ENCODE measurements at places on chromosomes 2 and 18.

DNA sequence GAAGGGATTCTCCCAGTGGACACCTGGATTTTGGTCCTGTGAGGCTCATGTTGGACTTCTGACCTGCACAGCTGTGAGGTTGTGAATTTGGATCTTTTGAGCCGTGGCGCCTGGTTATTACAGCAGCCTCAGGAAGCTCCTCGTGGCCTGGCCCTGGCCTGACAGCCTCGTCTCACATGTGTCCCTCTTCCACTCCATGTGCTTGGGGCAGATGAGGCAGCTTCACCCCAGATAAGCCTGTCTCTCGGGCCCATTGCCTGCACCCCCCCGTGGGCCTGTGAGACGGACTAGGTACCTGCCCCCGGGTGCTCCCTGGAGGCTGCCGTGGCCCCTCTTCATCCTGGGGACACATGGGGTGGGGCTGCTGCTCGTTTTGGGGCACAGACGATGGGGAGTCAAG lies 51.2 kb downstream of the CTDP1 start:
- DNase-seq: no peak

GRCh38 chr2:241768850-241769249 lies 7.8 kb upstream of the GAL3ST2 start:
- DNase-seq: no peak

GRCh38 chr2:176135035-176135440 lies 5.5 kb downstream of the HOXD8 start:
- no peak for DNase-seq

- DNase-seq: no peak
Observed at GRCh38 chr2:224847381-224847780, 131.2 kb upstream of the CCDC195 start.

DNA sequence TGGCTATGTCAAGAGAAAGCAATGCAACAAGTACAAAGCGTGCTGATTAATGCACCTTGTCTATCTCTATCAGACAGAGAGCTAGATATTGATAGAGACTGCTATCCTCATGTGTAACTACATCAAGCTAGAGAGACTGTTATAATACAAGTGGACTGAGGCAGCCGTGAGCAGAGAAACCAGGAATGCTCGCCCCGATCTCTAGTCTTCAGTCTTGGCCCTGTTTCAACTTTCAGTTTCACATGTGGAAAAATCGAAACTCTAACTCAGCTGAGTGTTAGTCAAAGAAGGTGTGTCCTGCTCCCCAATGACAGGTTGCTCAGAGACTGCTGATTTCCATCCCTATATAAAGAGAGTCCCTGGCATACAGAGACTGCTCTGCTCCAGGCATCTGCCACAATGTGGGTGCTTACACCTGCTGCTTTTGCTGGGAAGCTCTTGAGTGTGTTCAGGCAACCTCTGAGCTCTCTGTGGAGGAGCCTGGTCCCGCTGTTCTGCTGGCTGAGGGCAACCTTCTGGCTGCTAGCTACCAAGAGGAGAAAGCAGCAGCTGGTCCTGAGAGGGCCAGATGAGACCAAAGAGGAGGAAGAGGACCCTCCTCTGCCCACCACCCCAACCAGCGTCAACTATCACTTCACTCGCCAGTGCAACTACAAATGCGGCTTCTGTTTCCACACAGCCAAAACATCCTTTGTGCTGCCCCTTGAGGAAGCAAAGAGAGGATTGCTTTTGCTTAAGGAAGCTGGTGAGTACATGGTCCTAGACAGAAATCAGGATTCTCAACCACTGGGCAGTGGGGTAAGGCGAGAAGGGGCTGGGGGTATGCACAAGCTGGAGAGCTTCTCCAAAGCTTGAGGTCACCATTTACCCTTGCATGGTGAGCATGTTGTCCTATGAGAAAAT lies at the start of gene RSAD2:
RSAD2 (plus strand) TSS at position 376 of the 903 bp plus-strand sequence; CDS start at position 400, 24 bp downstream.
- peak; percentile 75 for DNase-seq

- no peak for DNase-seq
Observed at GRCh38 chr18:48949050-48949605, 1.6 kb downstream of the SMAD7 start.

DNA sequence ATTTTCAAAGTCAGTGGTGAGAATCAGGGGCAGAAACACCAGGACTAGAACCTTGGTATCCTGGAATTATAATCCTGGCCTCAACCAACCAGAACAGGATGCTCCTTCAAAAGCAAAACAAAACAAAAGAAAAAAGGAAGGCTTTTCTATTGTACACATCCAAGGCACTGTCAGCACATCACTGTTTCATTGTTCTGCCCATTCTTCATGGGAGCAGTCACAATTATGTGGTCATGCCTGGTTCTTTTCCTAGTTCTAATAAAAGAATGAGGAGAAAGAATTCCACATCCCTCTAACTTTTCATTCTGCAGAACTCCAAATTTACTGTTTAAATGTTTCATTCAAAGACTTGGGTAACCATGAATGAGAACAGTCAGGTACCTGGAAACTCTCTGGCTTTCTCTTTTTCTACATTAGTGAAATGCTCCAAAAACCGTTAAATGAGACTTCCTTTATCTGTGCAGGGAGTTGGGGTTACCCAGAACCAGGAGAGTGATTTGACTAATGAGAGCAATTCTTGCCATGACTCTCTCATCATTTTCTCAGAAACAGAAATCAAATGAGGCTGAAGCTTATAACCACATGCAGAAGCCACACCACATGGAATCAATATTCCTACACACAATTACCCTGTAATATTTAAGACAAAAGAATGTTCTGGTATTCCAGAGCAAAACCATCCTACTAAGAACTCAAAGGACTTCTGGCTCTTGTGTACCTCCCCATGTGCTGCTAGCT lies 110.9 kb upstream of the CCDC150 start:
- no peak for DNase-seq

- DNase-seq: no peak
Observed at GRCh38 chr2:106812383-106812782, 73.6 kb downstream of the ST6GAL2 start.

DNA sequence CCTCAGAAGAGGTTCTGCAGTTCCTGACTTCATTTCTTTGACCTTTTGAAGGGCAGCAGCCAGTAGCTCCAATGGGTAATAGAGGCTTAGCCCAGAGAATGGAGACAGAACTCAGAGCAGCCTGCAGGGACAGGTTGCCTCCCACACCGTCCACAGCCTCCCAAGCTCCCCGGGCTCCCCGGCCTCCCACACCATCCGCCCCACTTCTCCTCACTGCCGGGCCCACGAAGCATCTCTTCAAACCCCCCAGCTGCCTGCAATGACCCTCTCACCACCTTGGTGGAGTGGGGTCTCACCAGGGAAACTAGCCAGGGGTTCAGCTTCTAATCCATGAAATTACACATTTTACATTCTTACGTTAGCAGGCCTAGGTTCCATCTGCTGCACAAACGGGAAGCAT lies 652.0 kb upstream of the SALL3 start:
- DNase-seq: no peak

- no peak for DNase-seq
Observed at GRCh38 chr18:41751161-41751560, 203.9 kb upstream of the PIK3C3 start.

DNA sequence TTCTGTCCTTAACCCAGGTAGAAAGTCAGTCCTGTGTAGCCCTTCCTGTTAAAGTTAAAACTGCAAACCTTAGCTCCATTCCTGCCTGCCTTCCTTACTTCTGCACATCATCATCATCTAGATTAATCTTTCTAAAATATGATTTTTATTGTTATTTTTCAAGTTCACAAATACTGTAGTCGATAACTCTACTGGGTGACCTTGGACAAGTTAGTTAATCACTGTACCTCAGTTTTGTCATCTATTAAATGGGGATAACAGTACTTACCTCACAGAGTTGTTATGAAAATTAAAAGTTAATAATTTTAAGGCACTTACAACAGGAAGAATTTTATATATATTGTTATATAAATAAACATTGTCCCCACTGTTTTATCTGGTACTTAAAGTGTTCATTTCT lies 2.5 kb upstream of the YPEL5 start:
- no peak for DNase-seq

DNA sequence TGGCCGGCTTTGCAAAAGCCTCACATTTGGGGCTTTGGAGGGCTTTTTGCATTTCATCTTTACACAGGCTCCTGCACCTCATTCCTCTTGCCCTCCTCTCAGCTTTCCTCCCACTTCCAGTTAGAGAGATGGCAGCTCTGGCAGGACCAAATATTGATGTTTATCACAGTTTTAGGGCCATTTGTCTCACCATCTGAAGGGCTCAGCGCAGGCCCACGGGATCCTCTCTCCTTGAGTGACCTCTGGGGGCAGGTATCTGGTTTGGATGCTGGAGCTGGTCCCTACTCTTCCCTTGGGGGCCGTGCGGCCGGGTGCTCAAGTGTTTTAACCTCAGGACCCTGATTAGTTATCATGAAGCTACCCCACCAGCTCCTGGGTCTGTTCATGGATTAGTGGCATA lies 19.9 kb downstream of the ATOH8 start:
- no peak for DNase-seq

GRCh38 chr2:95346738-95347671 lies 49.9 kb downstream of the KCNIP3 start:
- no peak for DNase-seq

GRCh38 chr2:56089931-56090330 lies 93.9 kb upstream of the CCDC85A start:
- DNase-seq: no peak

GRCh38 chr2:23460228-23460627 lies 75.2 kb downstream of the KLHL29 start:
- DNase-seq: no peak

DNA sequence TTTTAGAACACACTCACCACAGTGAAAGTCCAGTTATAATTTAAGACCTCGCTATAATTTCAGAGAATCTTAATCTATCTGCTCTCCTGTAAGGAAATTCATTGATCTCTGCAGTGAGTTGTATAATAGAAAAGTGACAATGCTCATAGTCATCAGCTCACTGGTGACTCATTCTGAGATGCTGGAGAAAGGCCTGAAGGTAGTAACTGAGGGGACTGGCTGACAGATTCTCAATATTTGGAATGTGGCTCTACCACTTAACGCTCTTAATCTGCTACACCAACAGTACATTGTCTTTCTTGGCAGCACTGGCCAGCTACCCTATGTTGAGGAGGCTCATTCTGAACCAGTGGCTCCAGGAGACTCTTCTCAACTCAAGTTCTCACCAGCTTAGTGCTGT lies 246.1 kb downstream of the RPRM start:
- no peak for DNase-seq

DNA sequence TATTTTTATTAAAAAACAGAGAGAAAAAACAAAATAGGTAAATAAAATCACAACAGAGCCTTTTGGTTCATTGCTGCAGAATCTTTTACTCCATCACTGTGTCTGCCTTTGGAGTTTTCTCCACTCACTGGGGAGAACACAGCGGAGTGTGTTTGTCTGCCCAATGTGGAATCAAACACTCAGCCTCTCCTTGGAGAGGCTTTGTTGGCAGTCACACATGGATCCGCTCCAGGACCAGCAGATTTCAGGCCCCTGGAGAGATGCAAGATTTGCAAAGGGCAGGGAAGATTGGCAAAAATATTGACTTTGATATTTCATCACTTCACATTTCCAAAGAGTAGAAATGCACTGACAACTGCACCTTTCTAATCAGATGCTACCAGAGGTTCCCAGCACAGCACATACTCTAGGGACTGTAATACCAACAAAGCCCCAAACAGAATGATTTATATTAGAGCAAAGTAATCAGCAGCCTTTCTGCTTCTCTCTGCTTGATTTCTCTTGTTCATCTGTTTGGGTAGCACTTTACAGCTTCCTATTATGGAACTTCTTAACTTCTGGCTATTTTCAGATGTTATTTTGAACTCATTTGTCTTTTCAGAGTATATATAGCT lies 1898.8 kb upstream of the PIK3C3 start:
- DNase-seq: peak; percentile 12

- no peak for DNase-seq
Observed at GRCh38 chr18:79005653-79006052, 26.0 kb downstream of the SALL3 start.

GRCh38 chr2:113406114-113406513 lies 31.4 kb upstream of the ZNG1B start:
- no peak for DNase-seq

- no peak for DNase-seq
Observed at GRCh38 chr2:227472265-227473121, 537 bp downstream of the AGFG1 start.

GRCh38 chr18:48163738-48164115 lies 233.3 kb upstream of the SMAD2 start:
- DNase-seq: no peak

- peak; percentile 77 for DNase-seq
Observed at GRCh38 chr2:109613922-109614714, at the start of the genes SEPTIN10 and SOWAHC. SEPTIN10 (minus strand) TSS chr2:109613966; CDS start chr2:109613827, 139 bp downstream. SOWAHC (plus strand) TSS chr2:109614364; CDS start chr2:109614490, 126 bp downstream.

GRCh38 chr2:109533823-109534222 lies 79.9 kb downstream of the SEPTIN10 start:
- DNase-seq: no peak

- no peak for DNase-seq
Observed at GRCh38 chr2:11564816-11565567, 31.1 kb downstream of the GREB1 start.

GRCh38 chr2:102399499-102400141 lies 23.3 kb upstream of the IL18RAP start:
- no peak for DNase-seq

GRCh38 chr2:231489990-231490389 lies 25.7 kb upstream of the NCL start:
- DNase-seq: no peak

- no peak for DNase-seq
Observed at GRCh38 chr2:71876542-71877451, 270.9 kb downstream of the CYP26B1 start.

- DNase-seq: no peak
Observed at GRCh38 chr18:28065031-28065792, 111.7 kb downstream of the CDH2 start.

DNA sequence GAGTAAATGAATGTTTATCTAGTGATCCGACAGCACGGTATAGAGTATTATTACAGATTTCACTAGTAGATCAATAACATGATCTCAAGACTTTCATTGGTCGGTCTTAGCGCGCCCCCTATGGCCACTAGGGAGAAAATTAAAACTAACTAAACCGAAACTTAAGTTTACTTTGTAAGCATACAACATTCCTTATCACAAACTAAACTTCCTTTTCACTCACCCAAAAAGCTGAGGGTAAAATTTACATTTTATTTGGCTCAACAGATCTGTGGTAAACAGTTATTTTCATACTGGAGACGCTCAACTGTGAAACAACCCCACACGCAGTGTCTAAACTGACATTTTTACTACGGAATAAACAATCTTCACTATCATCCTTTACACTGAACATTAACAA lies 215.6 kb upstream of the MAP2 start:
- DNase-seq: no peak

GRCh38 chr2:179655627-179656026 lies 205.8 kb downstream of the ZNF385B start:
- DNase-seq: no peak

- DNase-seq: no peak
Observed at GRCh38 chr2:205311201-205311600, 371.1 kb upstream of the NRP2 start.
